Gastroesophageal sphincter (tissue), 4 donors: ENCODE measurements at places on chromosomes 1 and 21.

GRCh38 chr1:92921031-92922023 is 39.9 kb downstream of the DIPK1A start:
- no peak overlapping the region for H3K27ac ChIP-seq
- H3K4me1 ChIP-seq: no peaks in the 10 kb centered on the region
- H3K27me3 ChIP-seq: no peaks in the 10 kb centered on the region
- no peaks in the 10 kb centered on the region for H3K36me3 ChIP-seq
- no peak overlapping the region for H3K4me3 ChIP-seq

DNA sequence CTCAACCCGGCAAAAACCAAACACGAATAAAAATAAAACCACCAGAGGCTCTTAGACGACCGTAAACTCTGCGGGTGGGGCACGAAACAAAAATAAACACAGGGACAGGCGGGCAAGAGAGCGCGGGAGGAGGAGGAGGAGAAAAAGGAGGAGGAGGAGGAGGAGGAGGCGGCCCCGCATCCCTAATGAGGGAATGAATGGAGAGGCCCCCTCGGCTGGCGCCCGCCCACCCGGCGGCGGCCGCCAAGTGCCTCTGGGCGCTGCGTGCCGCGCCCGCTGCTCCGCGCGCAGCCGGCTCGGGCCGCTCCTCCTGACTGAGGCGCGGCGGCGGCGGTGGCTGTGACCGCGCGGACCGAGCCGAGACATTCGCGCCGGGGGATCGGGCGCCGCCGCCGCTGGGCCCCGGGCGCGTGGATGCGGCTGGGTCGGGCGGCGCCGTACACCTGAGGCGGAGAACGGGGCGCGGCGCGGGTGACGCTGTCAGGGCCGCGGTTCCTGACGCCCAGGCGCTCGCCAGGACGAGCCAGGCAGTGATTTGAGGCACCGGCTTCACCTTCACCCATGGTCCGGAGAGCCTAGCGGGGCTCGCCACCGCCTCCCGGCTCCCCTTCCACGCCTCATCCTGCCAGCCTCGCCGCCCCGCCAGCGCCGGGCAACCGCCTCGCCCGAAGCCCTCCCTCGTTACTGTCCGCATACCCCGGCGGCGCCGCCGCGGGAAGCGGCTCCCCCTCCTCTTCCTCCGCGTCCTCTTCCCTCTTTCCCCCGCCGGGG is at the start of gene MARK1:
TSS of gene MARK1 (plus strand) at position 229 of the 771 bp plus-strand sequence. CDS start 687 bp downstream, outside the sequence.
- H3K27ac ChIP-seq: peak within 1 kb of the TSS; percentile 88
- peak within 1 kb of the TSS; percentile 84 for H3K4me3 ChIP-seq
- peak; percentile 87 for ATAC-seq

- peak overlapping the region; percentile 91 for H3K27ac ChIP-seq
- peak; percentile 23 for ATAC-seq
- H3K27me3 ChIP-seq: no peaks in the 10 kb centered on the region
- H3K4me1 ChIP-seq: peaks cover 24% of the 10 kb centered on the region
These were observed 626 bp upstream of the HLCS start for GRCh38 chr21:36966821-36967768.

DNA sequence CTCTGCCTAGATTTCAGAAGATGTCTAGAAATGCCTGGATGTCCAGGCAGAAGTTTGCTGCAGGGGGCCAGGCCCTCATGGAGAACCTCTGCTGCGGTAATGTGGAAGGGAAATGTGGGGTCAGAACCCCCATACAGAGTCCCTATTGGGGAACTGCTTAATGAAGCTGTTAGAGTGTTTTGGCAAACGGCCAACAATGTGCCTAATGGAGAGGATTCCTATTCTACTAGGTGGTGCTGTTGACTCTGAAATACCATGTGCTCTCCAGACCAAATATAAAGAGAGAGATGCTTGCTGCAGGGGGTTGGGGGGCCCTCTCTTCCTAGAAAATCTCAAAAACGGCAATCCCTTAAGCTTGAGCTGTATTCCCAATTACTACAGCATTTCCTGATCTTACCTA is 57.1 kb upstream of the DR1 start:
- no peak for ATAC-seq
- peaks cover 54% of the 10 kb centered on the region for H3K36me3 ChIP-seq
- no peak overlapping the region for H3K27ac ChIP-seq
- no peaks in the 10 kb centered on the region for H3K4me1 ChIP-seq

GRCh38 chr1:119286587-119287181 is 81.9 kb upstream of the HAO2 start:
- no peak overlapping the region for H3K27ac ChIP-seq
- no peak for ATAC-seq
- H3K36me3 ChIP-seq: no peaks in the 10 kb centered on the region
- no peak overlapping the region for H3K4me3 ChIP-seq
- H3K4me1 ChIP-seq: no peaks in the 10 kb centered on the region
- H3K27me3 ChIP-seq: no peaks in the 10 kb centered on the region

DNA sequence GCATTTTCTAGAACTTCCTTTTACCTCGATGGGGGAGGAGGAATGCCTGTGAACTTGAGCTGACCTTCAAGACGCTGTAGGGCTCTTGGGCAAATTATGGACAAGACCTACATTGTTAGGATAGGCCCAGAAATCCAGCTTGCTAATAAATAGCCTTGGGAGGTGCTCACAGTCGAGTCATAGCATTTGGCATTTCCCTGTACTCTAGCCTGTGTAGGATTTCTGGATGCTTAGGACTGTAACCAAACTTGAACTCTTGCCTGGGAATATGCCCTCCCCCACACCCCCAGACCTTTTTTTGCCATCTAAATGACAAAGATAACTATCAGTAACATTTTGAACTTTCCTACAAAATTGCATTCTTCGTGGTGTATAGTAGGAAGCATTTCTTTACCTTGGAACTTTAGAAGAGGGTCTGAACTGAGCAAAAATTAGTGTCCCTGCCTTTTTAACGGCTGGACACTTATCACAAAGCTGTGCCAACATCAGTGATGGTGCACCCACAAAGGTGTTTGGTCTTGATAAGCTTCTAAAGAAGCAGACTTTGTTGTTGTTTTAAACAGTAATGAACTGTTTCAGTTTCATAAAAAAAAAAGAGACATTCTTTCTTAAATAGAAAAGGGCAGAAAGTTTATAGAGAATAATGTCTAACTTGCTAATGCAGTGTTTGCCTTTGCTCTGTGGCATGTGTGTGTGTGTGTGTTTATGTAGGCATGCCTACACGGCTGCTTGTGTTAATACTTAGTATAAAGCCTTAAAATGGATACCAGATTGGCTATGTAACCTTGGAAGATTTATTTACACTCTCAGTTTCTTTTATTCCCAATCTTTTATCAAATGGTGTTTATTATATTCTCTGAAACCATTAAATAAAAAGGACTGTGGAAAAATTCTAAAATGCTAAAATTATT is 88.2 kb downstream of the NFIA start:
- H3K4me1 ChIP-seq: peaks cover 90% of the 10 kb centered on the region
- no peaks in the 10 kb centered on the region for H3K27me3 ChIP-seq
- H3K27ac ChIP-seq: peak overlapping the region; percentile 65
- H3K36me3 ChIP-seq: no peaks in the 10 kb centered on the region
- no peak overlapping the region for H3K4me3 ChIP-seq

DNA sequence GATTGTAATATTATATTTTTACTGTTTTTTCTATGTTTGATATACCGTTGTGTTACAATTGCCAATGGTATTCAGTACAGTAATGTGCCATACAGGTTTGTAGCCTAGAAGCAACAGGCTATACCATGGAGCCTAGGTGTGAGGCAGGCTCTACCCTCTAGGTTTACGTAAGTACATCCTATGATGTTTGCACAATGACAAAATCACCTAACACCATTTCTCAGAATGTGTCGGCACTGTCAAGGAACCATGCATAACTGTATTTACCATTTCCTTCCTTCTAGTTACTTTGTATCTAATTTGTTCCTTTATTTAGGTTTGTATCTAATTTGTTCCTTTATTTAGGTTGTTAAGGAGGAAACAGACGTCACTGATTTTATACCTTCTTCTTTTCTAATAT is 9.9 kb downstream of the NPHP4 start:
- ATAC-seq: no peak
- H3K27ac ChIP-seq: no peak overlapping the region
- H3K4me1 ChIP-seq: peaks cover 3% of the 10 kb centered on the region
- H3K27me3 ChIP-seq: no peaks in the 10 kb centered on the region
- no peaks in the 10 kb centered on the region for H3K36me3 ChIP-seq

GRCh38 chr1:26961826-26962225 is 1.6 kb upstream of the KDF1 start:
- ATAC-seq: no peak
- H3K4me3 ChIP-seq: no peak overlapping the region
- H3K27me3 ChIP-seq: peaks cover 93% of the 10 kb centered on the region
- H3K36me3 ChIP-seq: no peaks in the 10 kb centered on the region
- peaks cover 10% of the 10 kb centered on the region for H3K4me1 ChIP-seq

- H3K4me3 ChIP-seq: no peak overlapping the region
- no peaks in the 10 kb centered on the region for H3K4me1 ChIP-seq
- H3K27ac ChIP-seq: no peak overlapping the region
- H3K27me3 ChIP-seq: no peaks in the 10 kb centered on the region
These were observed 17.7 kb downstream of the PTPRC start for GRCh38 chr1:198656500-198656932.

DNA sequence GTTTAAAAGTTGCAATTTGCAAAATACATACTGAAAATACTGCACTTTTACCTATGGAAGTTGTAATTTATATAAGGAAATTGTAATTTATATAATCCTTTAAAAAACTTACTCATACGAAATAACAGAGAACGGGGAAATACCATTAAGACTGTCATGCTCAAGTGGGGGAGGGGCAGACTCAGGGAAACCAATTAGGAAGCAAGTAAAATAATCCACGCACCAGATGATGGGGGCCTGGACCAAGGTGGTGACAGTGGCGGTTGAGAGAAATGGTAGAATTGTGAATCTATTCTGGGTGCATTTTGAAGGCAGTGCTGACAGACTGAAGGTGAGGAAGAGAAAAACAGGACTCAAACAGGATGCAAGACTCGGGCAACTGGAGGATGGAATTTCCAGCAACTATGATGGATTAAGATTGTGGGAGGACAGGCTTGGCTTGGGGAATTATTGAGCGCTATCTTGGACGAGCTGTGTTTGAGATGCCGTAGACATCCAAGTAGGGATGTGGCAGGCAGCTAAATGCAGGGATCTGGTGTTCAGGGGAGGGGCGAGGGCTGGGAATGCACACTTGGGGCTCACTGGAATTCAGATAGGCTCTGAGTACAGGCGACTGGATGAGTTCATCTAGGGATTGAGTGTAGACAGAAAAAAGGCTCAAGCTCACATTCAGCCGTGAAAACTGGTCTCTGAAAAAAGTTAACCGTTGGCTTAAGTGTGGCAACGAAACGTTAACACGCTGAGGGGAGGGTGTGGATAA is 977 bp downstream of the LCA5L start:
- ATAC-seq: peak; percentile 16
- H3K27ac ChIP-seq: peak overlapping the region; percentile 90
- peak overlapping the region; percentile 85 for H3K4me3 ChIP-seq
- no peaks in the 10 kb centered on the region for H3K27me3 ChIP-seq
